ENCODE measurements at places on chromosomes 7 and 10.
A peak's percentile ranks its signal among the peaks of the same experiment; 100 is the strongest.

GRCh38 chr7:16743236-16743635, 10.3 kb upstream of the TSPAN13 start:
- DNase-seq: no peak

DNA sequence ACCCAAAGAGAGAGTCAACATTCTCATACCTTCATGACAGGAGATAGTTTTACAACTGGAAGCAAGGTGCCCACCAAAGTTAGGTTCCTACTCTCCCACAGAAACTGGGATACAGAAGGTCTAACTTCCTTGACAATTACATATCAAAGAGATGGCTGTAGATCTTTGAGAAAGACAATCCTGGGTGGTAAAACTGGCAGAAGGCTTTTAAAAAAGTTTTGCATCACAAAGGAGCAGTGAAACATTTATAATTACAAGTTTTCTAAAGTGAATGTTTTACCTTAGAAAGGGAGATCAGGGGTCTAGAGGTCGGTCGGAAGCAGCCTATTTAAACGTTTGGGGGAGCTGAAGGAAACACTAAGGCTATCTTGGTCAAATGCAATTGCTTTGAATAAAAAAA, 166.6 kb upstream of the STEAP1 start:
- no peak for DNase-seq

DNA sequence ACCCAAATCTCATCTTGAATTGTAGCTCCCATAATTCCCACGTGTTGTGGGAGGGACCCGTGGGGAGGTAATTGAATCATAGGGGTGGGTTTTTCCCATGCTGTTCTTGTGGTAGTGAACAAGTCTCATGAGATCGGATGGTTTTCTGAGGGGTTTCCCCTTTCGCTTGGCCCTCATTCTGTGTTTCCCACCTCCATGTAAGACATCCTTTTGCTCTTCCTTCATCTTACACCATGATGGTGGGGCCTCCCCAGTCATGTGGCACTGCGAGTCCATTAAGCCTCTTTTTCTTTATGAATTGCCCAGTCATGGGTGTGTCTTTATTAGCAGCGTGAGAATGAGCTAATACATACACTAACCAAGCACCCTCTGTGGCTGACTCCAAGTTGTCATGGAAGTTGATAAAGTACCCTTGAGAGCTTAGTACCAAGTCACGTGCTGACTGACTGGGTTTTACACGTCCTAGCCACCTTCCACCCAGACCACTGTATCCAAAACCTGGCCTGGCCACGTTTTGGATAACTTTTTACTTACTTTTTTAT, 614.4 kb downstream of the SDK1 start:
- no peak for DNase-seq

DNA sequence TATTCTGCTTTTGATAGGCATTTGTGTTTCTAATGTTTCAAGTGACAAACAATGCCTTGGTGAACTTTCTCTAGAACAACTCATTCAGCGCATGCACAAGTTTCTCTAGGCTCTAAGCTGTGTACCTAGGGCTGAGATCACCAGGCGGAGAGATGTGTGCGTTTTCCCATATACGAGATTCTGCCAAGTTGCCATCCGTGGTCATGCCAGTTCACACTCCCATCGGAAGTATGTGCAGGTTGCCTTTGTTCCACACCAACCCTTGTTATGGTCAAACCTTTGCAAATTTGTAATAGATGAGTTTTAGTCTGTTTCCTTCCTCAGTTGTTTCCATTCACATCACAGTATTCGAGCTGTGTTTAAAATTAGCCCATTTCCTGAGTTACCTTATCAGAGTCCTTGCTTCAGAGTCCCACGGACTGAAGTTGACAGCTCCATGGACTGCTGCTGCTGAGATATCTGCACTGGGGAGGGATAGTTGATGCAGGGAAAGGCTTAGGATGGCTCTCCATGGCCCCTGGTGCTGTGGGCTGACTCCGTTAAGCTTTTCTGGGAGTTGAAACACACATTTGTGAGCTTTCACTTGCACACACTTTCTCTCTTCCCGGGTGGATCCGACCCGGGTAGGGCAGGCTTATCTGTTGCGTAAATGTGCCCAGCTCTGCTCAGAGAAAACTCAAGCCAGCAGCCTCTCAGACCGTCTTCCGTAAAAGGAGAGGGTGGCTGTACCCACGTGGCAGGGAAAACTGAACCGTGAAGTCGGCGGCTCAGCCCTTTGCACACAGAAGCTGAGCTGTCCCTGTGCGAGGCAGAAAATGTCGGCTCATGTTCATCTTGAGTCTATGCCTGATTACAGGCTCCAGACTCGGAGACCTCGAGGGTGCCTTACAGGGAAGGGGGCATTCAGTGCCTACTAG, 49.4 kb downstream of the HK1 start:
- DNase-seq: peak; percentile 38

- DNase-seq: no peak
These were observed 61.7 kb downstream of the FAM107B start for GRCh38 chr10:14712991-14713424.

DNA sequence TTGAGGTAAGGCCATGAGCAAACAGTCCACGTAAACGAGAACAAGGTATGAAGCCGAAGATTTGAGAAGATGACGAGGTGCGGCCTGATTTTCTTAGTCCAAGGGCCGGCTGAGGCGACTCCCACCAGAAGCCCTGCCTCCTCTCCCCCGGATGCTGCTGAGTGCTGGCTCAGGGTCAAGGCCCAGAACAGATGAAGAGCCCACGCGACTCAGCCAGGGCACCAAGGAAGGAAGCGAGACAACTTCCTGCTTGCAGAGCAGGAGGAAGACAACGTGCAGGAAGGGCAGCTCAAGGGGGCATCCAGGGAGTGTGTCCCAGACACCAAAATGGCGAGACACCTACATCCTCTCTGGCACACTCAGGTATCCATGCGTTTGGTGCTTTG, 99.5 kb downstream of the CYTH3 start:
- DNase-seq: no peak

- no peak for DNase-seq
These were observed 11.8 kb downstream of the TOMM7 start for GRCh38 chr7:22810843-22811242.

GRCh38 chr7:5218564-5219360, 28.7 kb downstream of the WIPI2 start:
- no peak for DNase-seq

- DNase-seq: no peak
These were observed 13.1 kb upstream of the TRDMT1 start for GRCh38 chr10:17214526-17214925.

DNA sequence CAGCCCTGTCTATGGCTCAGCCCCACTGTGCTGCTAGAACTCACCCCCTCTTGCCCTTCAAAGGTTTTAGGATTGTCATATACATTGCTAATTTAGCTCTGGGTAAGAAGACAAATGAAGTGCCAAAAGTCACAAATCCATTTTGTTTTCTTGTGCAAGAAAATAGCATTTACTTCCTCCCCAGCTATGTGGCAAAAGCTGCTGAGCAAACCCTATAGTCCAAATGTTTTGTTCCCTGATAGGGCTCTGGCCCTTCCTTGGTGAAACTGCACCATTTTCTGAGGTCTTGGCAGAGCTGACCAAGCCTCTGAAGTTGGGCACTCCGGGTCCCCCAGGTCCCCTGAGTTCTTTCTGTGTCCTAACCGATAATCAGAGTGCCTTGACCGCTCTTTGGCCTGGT, 84.1 kb upstream of the GJD4 start:
- DNase-seq: no peak

GRCh38 chr7:87152897-87153641, 816 bp downstream of the DMTF1 start:
- peak; percentile 54 for DNase-seq

GRCh38 chr10:110793886-110794285, 77.8 kb upstream of the PDCD4 start:
- no peak for DNase-seq

DNA sequence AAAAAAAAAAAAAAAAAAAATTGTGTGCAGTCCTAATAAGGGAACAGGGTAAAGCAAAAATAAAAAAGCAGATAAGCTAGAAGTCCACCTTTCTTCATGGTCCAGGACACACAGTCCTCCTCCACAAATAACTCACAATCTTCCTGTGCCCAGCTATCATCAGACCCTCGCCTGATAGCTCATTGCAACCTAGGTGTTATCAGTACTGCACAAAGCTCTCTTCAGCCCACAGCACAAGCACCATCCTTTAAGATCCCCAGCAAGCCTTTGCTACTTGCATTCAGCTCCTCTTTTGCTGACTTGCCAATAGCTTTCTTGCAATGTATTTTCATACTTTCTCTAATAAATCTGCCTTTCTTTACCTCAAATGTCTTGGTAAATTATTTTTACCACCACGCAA, 5.0 kb downstream of the NDUFA5 start:
- DNase-seq: no peak

GRCh38 chr10:70164163-70164562, 6.2 kb downstream of the SAR1A start:
- no peak for DNase-seq

DNA sequence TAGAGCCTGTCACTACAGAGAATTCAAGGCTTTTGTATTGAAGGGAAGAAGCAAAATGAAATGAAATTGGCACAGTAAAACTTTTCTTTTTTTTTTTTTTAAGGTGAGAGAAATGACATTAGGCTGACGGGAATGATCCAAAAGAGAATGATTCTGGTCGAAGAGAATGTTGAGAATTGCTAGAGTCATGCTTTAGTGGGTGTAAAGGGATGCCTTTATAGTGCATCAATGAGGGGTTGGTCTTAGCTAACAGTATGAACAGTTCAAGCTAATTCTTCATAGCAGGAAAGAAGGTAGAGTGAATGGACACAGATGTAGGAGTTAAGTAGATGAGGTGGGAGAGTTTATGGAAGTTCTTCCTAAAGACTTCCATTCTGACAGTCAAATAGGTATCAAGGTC, 32.3 kb upstream of the LSM8 start:
- no peak for DNase-seq

DNA sequence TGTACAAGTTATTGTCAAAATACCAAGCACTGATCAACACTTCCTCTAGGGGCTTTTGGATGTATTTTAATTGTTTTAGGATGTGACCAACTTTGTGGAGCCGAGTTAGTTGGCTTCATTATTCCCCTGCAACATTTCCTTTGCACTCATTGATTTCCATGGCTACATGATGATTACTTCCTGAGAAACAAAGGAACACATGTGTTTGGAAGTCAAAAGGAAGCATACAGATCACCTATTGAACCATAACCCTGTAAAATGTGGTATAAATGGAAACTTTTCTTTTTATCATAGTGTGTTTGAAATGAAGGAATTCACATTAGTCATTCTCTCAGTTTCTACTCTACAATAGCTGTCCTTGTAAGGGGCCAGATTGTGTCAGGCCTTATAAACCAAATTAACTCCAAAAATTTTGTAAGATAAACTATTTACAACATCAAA, 32.2 kb upstream of the EXOC6 start:
- no peak for DNase-seq

Data from activated CD4-positive, alpha-beta T cell treated with anti-CD3 and anti-CD28 coated beads, Interleukin-2, amount 50 U/mL, for 48 hours (primary cell).